ENCODE measurements at places on chromosomes 6 and 20.

DNA sequence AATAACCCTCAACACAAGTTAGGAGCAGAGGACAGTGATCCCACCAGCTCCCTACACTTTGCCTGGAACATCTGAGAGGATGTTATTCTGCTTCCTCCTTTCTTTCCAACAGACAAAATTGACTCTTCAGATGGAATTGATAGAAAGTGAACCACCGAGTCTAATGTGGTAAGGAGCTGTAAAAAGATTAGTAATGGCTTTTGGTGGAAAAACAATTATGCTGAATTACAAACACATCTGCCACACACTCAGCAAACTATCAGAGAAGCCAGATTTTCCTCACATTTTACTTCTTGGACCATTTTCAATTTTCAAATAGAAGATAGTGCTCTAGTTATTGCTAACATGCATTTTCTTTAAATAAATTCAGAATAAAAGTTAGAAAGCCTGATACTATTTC, 171.8 kb upstream of the COL21A1 start:
- DNase-seq = no peak

DNA sequence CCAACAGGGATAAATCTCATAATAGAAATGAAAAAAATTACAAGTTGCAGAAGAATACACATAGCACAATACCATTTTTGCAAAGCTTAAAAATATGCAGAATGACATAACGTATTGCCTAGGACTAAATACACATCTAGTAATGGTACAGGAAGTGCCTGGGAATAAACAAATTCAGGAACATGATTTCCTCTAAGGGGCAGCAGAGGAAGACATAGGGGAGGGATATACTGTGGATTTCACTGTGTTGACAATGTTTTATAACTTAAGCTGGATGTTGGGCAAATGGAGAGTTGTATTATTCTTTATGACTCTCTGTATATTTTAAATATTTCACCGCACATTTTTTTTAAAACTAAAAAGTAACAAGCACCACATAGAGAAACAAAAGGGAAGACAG, 5.6 kb upstream of the GLO1 start:
- no peak for DNase-seq

DNA sequence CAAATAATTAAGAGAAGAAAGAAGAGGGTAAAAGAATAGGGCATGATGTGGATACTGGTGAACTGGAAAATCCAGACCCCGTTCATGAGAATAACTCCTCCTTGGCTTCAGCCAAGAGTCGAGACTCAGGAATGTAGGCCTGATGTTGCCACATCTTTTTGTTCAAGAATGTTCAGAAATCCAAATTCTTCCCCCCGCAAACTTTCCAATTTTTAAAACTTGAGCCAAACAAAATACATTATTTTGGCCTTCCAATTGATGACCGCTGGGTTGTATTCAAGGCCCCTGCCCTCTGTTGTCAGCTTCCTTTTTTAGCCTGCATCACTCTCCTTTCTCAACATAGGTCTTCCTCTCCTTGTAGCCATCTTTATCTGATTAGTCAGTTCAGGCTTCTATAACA, 106.1 kb downstream of the TNFAIP3 start:
- DNase-seq = no peak

DNA sequence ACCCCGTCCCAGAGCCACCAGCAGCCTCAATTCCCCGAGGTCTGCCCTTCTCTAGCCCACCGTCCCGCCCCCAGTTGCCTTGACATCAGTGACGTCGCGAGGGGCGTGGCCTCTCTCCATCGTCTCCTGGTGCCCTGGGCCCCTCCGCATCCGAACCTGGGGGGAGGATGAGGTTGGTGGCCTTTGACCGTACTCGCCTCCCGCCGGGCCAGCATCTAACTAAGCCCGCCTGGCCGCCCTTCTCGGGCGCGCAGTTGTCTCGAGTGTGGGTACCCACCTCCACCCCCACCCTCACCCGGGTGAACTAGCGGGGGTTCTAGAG, 5.5 kb upstream of the ARMC12 start:
- peak; percentile 54 for DNase-seq

- DNase-seq = no peak
Observed at GRCh38 chr6:157575436-157576145, 194.6 kb downstream of the ZDHHC14 start.

GRCh38 chr6:151338651-151339200, 52.6 kb downstream of the ZBTB2 start:
- DNase-seq = no peak

GRCh38 chr6:153511896-153512496, 380.9 kb upstream of the RGS17 start:
- DNase-seq = no peak

- DNase-seq = peak; percentile 51
Observed at GRCh38 chr20:58236612-58237317, 8.3 kb upstream of the ANKRD60 start.

GRCh38 chr20:58550275-58551059, 35.3 kb upstream of the APCDD1L start:
- DNase-seq = no peak

GRCh38 chr20:13486694-13487093, 152.0 kb downstream of the TASP1 start:
- DNase-seq = no peak

- no peak for DNase-seq
Observed at GRCh38 chr6:140537834-140538705, 1163.6 kb upstream of the CITED2 start.

DNA sequence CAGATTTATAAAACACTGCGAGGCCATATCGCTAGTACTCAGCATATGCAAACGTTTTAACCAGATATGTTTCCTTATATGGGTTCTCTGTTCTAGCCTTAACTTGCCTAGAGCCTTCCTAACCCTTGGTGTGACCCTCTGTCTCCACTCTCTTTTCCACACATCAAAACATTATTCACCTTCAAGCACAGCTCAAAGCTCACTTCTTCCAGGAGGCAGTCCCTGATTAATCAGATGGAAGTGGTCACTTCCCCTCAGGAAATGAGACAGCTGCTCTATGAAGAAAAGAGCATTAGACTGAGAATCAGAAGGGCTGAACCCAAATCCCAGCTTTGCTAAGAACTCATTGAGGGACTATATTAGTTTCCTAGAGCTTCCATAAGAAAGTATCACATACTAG, 39.8 kb upstream of the SLC17A4 start:
- DNase-seq = no peak

Measured in DMS153 (cell line).